ENCODE measurements at places on chromosomes 13 and 19.

- DNase-seq, result no peak
Observed at GRCh38 chr13:37636701-37637100, 38.1 kb upstream of the POSTN start.

- DNase-seq, result peak; percentile 20
Observed at GRCh38 chr19:2631213-2631821, 71.2 kb downstream of the GNG7 start.

GRCh38 chr19:52635786-52636570 is 2.2 kb downstream of the ZNF83 start:
- no peak for DNase-seq

GRCh38 chr19:16067205-16067938 is 8.9 kb upstream of the TPM4 start:
- DNase-seq, result no peak

DNA sequence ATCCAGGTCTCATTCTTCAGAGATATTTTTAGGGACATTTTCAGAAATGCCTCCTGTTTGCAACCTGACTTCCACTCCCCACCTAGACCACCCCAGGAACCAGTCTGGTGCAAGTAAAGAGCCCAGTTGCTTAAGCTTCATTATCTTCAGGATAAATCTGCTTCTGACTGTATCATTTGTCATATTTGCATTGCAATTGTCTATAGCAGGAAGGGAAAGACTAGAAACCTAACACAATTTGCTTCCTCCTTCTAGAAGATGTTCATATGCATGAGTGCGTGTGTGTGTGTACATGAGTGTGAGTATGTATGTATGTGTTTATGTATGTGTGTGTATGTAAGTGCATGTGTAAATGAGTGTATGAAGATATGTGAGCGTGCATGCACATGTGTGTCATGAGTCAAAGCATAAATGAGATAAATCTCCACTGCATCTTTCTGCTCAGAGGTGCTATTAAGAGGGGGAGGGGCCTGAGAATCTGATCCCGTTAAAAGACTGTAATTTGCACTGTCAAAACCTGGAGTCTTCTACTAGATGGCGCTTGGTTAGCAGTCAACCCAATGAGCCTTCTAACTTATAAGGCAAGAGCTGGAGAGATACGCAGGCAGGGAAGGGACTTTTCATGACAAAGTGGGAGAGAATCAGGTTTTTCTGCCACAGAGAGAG is 178.8 kb upstream of the KL start:
- no peak for DNase-seq

- no peak for DNase-seq
Observed at GRCh38 chr13:110232756-110233155, 74.2 kb downstream of the COL4A1 start.

GRCh38 chr19:18097993-18098890 is 664 bp downstream of the MAST3 start:
- no peak for DNase-seq

- DNase-seq, result peak; percentile 60
Observed at GRCh38 chr13:28136916-28137315, 1.4 kb upstream of the PAN3 start.

DNA sequence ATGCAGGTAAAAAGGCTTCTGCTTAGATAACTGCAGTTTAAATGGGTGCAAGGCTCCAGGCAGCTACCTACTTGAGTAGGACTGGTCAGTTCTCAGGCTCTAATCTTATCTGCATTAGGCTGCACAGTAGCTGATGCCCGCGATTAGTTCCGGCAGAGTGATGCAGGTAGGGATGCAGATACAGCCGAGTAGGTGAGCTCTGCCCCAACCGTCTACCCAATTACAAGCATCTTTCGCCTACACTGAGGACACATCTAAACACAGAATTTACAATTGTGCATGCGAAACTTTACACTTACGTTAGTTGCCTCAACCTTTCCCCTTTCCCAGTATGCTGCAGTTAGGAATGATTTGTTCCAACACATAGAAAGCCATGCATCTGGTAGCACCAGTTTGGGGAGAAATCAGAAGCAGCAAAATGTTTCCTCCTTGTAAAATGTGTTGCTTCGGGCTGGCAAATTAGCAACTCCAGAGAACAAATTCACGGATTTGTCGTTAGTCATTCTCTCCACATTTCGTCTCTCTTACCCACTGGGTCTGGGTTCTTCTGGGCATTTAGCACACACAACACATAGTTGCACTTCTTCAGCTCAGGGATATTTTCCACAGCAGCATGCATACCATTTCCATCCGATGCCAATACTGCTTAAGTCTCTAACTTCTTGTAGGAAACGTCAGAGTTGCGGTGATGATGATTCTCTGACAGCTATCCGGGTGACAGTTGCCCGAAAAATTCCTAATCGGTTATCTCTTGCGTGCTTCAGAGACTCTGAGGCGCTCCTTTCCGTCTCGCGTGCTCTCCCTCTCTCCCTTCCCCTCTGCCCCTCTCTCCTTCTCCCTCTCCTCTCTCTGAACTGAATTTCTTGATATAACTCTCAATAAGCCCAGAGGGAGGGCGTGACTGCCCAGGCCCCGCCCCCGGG is at the start of gene PCDH9:
PCDH9 (minus strand) TSS at position 856 of the 923 bp plus-strand sequence. CDS start 1,896 bp downstream, outside the sequence.
- DNase-seq, result peak; percentile 14

DNA sequence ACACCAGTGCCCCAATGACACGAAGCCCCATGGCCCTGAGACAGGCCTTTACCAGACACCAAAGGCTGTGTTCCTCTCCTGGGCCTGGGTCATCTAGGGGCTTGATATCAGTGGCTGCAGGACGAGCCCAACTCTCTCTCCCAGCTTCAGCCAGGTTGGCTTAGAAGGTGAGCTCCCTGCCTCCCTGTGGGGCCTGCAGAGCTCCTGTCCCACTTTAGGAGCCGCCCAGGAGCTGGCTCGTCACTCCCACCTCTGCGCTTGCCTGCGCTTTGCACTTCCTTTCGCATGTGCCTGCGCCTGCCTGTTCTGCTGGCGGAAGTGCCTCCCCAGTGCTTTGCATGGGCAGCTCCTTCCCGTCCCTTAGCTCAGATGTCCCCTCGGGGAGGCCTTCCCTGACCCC is 4.9 kb downstream of the CALM3 start:
- no peak for DNase-seq

- DNase-seq, result no peak
Observed at GRCh38 chr19:51356159-51356801, 9.9 kb downstream of the ETFB start.

GRCh38 chr13:106503272-106503671 is 32.2 kb downstream of the EFNB2 start:
- DNase-seq, result no peak

- no peak for DNase-seq
Observed at GRCh38 chr13:89959074-89959473, 1388.4 kb upstream of the MIR17HG start.

DNA sequence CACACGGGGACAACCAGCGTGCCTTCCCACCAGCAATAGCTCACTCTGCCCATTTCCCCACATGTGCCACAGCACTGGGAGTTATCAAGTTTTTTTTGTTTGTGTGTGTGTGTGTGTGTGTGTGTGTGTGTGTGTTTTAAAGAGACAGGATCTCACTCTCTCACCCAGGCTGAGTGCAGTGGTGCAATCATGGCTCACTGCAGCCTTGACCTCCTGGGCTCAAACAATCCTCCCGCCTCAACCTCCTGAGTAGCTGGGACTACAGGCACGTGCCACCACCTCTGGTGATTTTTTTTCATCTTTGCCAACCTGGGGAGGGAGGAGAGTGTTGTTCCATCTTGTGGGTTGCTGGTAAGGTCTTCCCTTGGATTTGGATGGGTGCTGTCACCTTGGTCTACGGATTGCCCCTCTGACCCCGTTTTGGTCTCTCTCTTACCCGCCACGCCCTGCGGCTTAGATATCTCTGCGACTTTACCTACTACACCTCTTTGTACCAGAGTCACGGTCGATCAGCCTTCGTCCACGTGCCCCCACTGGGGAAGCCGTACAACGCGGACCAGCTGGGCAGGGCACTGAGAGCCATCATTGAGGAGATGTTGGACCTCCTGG is 22.6 kb downstream of the PGPEP1 start:
- no peak for DNase-seq

GRCh38 chr13:26872525-26873385 is 112.2 kb upstream of the GPR12 start:
- peak; percentile 82 for DNase-seq

DNA sequence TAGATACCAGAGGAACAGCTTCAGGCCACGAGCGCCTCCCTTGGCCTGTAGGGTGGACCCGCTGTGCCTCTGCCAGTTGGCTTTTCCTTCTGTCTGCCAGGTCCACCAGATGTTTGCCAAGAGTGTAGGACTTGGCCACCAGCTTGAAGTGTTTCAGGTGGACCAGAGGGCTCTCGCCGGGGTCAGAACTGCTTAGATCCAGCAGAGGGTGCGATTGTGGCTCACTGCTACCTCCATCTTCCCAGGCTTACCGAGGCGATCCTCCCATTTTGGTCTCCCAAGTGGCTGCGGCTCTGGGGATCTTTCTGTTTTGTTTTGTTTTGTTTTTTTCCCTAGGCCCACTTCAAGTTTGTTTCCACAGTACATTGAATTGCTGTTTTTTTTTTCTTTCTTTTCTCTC is 23.0 kb upstream of the ZNF730 start:
- DNase-seq, result no peak

DNA sequence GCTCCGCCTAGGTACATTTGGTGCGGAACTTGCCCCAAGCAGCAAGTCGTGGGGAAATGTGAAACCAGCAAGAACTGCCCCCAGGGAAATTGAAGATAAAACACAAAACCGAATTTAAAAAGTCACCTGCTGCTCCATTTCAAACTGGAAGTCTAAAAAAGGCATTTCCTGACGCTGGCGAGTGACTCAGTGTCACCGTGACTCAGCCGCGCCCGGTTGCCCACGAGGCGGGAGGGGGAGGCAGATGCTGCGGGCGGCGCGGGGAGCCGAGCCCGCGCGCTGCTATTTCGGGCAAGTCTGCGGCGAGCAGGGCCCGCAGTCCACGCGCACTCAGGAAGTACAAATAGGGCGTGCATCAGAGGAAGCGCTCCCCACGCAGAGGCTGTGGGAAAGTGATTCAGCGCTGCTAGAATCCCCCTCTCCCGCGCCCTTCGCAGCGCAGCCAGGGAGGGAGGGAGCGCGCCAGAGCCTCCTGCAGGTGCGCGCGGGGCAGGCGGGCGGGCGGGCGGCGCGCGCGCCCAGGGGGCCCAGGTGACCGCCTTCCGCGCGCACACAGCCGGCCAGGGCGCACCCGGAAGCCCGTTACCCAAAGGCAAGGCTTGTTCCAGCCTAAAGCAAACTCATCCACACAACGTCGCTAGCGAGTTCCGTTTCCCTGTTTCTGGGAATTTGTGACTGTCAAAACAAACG is 168.8 kb downstream of the COL4A1 start:
- DNase-seq, result peak; percentile 39

GRCh38 chr13:42740753-42741152 is 40.6 kb upstream of the FAM216B start:
- no peak for DNase-seq

GRCh38 chr19:5718579-5719273 is 1.2 kb downstream of the LONP1 start:
- DNase-seq, result peak; percentile 91

GRCh38 chr13:24745861-24746617 is 17.9 kb upstream of the RNF17 start:
- DNase-seq, result no peak

GRCh38 chr19:44957526-44957925 is 2.3 kb downstream of the CLPTM1 start:
- no peak for DNase-seq

GRCh38 chr13:41326661-41327060 is 15.6 kb downstream of the NAA16 start:
- no peak for DNase-seq

- DNase-seq, result no peak
Observed at GRCh38 chr19:31357315-31357673, 8.1 kb upstream of the TSHZ3 start.

DNA sequence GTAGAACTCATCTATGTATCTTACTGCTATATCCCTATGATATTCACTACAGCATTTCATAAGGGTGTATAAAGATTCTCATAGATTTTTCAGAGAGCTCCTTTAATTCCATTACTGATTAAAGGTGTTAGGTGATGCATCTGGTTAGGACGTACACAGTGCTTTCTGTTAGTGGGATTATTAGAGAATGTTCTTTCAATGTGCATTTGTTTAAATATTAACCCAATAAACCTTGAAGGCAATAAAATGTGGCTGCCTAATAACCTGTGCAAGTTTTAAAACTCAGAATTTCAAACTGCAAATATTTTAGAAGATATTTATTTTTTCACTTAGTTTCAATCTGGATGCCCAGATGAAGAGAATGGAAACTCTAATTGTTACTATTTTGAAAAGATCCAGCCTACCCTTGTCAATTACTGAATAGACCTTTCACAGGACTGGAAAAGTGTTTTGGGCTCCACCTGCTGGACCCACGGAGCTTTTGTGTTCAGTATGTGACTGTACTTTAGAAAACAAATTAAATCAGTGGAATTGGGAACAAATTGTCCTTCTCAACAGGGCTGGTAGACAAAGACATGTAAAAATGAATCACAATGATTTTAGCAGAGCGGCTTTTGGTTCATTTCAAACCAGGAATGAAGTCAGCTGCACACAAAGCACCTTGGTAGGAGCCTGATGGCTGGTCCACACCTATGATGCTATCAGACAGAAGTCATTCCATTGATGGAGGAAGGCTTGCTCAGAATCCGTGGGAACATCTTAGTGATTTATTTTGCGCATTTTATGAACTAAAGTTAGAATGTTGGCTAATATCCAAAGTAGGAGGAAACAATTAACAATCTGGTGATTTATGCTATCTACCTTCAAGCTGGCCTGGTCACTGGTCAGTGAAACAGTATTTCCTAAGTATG is 89.4 kb upstream of the RAP2A start:
- DNase-seq, result peak; percentile 73

- peak; percentile 64 for DNase-seq
Observed at GRCh38 chr19:56477429-56478338, 539 bp upstream of the ZNF667 start.

DNA sequence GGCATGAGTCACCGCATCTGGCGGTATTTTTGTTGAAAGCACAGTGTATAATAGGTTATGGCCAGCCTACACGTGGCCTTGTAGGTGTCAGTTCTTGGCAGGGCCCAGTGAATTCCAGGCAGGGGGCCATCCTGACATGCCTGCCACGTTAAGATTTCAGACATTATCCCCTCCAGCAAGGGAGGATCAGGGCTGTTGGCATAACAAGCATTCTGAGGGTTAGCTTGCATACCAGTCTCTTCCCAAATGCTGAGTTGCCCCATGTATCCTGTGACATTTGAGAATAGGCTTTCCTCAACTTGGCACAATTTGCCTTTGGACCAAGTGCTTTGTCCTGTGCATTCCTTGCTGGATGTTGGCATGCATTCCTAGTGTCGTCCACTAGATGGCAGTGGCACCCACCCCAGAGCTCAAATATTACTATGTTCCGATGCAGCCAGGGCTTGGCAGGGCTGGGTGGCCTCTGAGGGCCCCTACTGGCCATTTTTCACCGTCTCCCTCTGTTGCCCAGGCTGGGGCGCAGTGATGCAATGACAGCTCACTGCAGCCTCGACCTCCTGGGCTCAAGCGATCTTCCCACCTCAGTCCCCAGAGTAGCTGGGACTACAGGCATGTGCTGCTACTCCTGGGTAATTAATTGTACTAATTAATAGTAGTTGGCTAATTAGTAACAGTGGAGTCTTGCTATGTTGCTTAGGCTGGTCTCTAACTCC is 31.2 kb downstream of the NLRP12 start:
- DNase-seq, result peak; percentile 81

- DNase-seq, result no peak
Observed at GRCh38 chr19:23771316-23771715, 12.6 kb upstream of the ZNF681 start.

Data from erythroblast (primary cell).